CD8-positive, alpha-beta memory T cell (primary cell): ENCODE measurements at places on chromosomes 7 and 10.
A peak's percentile ranks its signal among the peaks of the same experiment; 100 is the strongest.

- no peak for DNase-seq
Measured at GRCh38 chr10:61835069-61835945, 66.2 kb upstream of the ARID5B start.

DNA sequence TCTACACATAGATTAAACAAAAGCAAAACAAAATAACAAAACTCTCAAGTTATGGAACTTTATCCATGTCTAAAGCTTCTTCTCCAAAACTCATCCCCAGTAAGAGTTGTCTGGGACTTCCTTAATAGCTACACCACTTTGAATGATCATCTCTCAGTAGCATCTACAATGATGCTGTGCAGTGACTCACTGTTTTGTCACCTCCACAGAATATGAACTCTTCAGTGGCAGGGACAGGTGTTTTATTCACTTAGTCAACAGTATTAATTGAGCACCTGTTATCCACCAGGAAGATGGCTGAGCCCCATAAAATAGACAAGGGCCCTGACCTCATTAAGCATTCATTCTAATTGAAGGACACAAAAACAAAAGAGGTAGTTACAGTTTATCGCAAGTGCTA lies 350.7 kb downstream of the ELMO1 start:
- DNase-seq = no peak

GRCh38 chr7:13988065-13988464 lies 1.4 kb downstream of the ETV1 start:
- DNase-seq = no peak

DNA sequence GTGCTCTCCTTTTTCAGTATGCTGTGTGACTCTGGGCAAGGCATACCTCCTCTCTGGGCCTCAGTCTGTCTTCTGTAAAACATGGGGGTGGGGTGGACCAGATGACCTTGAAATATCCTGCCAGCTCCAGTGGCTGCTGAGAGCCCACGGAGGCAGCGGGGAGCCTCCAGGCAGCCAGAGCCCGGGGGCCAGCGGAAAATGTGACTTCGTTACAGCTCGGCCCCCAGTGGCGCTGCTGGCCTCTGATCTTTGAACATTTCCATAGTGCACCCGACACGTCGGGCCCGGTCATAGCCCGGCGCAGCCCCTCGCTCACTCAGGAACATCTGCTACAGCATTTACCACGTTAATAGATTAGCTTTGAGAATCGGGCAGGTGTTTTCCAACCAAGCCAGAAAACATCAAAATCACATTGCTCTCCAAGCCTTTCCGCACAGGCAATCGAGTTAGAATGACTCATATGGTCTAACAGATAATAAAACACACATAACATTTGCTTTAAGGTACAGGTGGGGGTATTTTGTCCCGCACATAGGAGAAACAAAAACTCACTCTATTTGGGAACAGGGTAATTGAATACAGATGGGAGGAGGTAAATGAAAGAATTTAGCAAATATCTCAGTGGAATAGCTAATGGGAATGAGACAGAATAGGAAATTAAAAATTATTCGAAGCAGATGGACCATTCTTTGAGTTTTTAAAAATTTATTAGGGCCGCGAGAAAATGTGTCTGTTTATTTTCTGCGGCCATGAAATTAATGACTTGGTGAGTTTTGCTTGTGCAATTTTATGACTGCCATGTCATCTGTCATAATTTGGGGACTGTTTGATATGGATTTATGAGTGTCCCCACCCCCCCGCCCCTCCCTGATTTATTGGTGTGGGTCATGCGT lies 26.3 kb upstream of the COMTD1 start:
- DNase-seq = no peak

- DNase-seq = no peak
Measured at GRCh38 chr10:51171946-51172345, 97.7 kb downstream of the PRKG1 start.

GRCh38 chr10:8969853-8970252 lies 915.4 kb downstream of the GATA3 start:
- no peak for DNase-seq

DNA sequence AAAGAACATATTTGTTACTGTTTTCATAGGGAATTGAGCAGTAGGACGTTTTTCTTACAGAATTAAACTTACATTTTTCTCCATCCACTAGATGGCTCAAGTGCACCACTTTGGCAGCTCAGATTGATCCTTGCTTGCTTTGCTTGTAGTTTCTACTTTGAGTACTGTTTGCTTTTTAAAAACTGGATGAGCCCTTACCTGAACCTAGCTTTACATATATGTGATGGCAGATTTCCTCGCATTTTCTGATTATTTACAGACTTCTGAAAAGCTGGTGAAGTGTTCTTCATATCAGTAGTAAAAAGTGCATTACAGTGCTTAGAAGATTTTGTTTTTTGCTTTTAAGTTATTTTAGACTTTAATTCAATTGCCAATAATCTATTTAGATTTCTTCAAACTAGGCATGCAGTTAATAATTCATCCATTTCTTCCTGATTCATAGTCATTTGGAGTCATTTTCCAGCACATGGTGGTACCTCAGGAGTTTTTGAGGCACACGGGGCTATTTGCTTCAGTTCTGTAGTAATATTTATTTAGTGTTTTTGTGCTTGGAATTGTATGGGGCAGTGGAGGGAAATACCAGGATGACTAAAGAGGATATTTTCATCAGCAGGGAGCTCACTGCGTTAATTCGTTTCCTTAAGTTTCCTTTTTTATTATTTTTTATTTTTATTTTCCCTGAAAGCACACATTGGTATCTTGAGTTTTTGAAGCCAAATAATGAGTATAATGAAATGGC lies 57.3 kb downstream of the MAPK8 start:
- no peak for DNase-seq

GRCh38 chr7:42175834-42176723 lies 60.9 kb downstream of the GLI3 start:
- DNase-seq = no peak

DNA sequence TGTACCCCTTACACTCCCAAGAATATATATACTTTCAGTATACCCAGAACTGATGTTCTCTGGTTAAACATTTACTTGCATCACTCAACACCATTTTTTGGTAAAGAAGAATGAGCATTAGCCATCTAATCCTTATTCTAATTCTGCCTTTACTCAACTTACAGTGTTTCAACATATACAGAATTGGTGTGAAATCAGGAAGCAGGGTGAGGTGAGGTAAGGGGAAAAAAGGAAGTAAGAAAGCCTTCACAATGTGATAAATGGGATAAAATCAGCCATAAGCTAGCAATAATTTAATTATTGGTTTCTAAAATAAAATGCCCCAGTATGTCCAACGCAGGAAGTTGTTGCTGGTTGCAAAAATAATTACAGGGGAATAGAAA lies 605.4 kb downstream of the KCNMA1 start:
- DNase-seq = no peak

DNA sequence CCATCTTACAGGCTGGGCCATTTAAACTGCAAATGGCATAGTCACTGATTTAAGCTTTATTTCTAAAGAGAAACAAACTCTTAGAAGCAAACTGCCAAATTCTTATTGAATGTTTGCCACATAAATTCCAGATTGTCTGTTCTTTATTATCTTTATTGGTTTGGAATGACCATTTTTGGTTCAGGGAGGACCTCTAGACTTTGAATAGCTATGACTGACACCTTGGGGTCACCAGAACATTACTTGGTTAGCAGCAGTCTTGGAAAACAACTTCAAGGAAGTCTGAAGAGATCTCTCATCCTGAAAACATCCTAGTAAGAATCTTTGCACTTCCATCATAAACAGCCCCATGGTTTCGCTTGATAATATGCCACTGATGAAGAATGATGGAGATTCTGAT lies 197.1 kb downstream of the SUGCT start:
- no peak for DNase-seq

GRCh38 chr10:89346405-89347254 lies 18.8 kb downstream of the IFIT3 start:
- no peak for DNase-seq

- no peak for DNase-seq
Measured at GRCh38 chr7:157377436-157378124, 40.8 kb downstream of the DNAJB6 start.

DNA sequence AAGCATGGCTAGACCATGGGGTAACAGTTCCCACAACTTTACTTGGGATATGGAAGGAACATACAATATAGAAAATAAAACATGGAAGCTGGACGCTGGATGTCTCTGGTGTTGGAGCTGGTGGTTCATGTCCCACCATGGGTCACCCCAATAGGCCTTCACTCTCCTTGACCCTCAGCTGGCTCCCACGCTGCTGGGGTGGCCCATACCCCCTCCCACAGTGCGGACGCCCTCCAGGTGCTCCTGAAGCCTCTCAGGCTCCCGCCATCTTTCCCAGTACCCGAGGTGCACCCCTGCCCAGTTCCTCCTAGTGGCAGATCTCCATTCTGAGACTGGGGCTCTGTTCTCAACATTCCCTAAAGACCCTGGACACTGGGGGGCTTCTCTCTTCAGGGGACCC lies 5.8 kb upstream of the CPA1 start:
- DNase-seq = no peak

GRCh38 chr7:102079140-102080018 lies 207.3 kb upstream of the SH2B2 start:
- DNase-seq = no peak

DNA sequence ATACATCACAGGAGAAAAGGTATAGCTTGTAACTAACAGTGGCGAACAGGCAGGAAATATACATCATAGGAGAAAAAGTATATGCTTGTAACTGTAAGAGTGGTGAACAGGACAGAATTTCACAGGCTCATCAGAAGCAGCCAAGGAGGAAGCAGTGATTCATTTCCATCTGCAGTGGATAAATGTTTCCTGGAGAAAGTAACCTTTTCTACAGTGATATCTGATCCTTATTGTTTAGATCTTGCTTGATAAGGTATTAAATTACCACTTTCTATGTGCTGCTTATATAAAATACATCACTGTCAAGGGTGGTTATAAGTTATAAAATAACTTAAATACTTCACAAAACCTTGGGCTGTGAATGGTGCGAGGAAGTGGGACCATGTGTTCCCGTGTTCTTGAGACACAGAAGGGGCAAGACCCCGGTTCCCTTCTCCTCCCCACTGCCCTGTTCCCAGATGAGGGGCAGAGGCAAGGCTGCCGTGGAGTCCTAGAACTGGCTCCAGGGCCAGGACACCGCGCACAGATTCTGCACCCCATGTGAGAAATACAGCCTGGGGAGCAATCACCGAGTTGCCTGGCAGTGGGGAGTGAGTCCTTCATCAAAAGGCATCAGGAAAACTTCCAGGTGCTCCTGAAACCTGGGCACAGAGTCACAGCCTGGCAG lies 135.2 kb downstream of the DIP2C start:
- no peak for DNase-seq

- DNase-seq = no peak
Measured at GRCh38 chr10:96047004-96047649, 3.7 kb downstream of the CCNJ start.

GRCh38 chr7:154907651-154908620 lies 95.0 kb downstream of the PAXIP1 start:
- no peak for DNase-seq

DNA sequence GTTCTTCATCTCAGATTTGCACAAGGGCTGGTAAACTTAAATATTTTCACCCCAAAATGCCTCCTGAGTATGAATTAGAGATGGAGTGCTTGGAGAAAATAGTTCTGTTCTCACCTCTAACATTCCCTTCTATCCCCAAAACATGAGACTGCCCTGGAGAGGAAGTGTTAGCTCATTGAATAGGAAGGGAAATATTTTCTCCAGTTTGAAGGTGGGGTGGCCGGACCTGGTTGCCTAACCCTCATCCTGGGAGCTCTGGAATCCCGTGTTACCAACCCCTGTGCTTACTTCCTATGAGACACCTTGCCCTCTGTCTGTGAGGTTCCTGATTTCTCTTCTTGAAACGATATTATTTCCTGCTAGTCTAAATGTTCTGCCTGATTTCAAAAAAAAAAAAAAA lies 779 bp downstream of the IFIT2 start:
- DNase-seq = no peak

DNA sequence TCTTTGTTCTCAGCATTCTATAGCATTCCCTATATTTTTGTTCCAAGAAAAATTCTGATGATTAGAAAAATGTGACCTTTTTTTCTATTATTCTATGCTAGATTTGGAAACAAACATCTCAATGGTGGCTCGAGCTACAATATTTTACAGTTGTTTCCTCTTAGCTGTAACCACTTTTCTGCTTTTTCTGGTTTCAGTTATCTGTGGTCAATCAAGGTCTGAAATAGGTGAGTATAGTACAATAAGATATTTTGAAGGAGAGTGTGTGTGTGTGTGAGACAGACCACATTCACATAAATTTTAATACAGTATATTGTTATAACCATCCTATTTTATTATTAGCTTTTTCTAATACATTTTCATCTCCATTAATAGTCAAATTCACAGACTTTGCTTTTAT lies 564.5 kb upstream of the GHITM start:
- no peak for DNase-seq

GRCh38 chr7:100684534-100685042 lies 9.5 kb downstream of the GIGYF1 start:
- DNase-seq = no peak

DNA sequence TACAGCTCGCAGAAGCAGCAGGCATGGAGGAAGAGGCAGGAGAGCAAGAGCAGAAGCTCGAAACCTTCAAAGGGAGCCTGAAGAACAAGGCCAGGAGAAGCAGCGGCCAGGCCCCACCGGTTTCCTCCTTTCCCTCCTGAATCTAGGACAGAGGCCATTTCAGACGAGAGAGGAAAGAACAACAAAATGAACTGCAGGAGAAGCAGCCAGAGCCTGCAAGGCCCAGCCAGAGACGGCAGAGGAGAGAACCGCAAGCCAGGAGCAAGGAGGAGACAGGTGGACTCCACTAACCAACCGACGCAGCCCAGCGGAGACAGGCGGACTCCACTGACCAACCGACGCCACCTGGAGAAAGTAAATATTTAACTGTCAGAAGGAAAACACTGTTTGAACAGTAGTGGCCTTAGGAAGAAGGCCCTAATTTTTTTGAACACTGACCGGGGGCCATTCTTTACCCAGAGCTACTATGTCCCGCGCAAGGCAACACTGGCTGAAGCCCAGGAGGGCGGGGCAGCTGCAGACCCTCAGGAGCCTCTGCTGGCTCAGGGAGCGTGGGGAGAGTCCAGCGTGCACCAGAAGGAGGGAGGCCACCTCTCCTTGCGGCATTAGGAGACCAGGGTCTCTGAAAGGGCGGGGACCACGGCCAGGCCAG lies 559.2 kb downstream of the PTPRN2 start:
- no peak for DNase-seq

DNA sequence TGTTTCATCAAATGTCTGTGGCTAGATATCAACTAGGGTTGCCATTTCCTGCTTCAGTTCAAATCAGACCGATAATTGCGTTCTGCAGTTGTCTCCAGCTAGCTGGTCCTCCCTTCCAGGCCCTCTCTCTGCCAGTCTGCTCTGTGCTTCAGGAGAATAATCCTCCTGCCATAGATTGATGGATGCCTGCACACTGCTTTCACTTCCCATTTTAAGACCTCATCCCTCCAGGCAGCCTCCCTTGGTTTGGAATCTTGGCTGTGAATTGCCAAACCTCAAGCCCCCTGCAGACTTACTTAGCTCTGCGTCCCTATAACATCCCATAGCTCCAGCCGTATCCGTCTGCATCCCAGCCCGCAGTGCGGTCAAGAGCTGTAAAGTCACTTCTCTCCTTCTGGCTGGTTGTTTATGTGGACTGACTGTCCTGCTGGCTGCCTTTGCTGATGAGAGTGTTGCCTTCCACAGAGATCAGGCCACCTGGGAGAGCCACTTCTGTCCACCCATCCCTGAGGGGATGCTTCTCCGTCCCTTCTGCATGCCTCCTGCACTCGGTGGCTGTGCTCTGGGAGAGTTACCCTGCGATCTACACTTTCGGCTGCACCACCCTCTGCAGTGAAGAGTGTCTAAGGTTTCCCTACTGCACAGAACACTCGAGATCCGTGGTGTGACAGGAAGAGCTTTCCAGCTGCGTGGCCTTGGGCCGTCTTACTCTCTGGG lies 22.4 kb upstream of the KLF6 start:
- peak; percentile 30 for DNase-seq

GRCh38 chr7:1028775-1029636 lies 15.3 kb upstream of the GPR146 start:
- peak; percentile 77 for DNase-seq
